PC-9 (cell line): ENCODE measurements at places on chromosomes 12 and 14.

DNA sequence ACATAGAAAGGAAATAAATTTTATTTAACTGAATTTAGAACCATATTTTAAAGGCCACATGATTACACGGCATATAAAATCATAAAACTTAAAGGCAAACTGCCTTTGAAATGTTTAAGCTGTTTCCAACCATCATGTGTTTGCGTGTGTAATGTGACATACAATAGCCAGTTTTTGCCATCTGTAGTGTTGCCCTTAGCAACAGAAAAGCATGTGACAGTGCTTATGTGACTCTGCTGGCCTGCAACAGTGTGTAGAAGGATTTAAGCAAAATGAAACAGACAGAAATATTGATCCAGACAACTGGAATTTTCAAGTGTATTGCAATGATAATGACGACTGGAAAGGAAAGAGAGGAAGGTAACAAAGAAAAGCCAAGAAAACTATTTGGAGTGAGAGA, 49.5 kb downstream of the TSPAN19 start:
- no peak for DNase-seq

- DNase-seq = peak; percentile 71
Measured at GRCh38 chr14:55752580-55753390, 172.8 kb downstream of the KTN1 start.

DNA sequence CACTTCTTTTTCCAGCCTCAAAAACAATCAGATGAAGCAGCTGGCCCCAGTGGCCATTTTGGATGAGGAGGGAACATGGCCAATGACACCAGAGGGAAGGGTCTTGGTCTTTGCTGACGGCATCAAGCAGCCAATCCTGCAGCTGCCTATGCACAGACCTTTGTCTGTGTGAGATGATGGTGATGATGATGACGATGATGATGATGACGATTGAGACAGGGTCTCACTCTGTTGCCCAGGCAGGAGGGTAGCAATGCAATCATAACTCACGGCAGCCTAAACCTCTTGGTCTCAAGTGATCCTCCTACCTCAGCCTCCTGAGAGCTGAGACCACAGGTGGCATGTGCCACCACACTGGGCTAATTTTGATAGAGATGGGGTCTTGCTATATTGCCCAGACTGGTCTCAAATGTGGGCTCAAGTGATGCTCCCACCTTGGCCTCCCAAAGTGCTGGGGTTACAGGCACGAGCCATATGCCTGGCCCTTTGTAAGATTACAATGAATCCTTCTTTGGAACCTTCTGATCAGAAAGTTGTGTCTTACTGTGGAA, 26.5 kb upstream of the NCOR2 start:
- DNase-seq = no peak

- no peak for DNase-seq
Measured at GRCh38 chr12:122052285-122052684, 26.3 kb upstream of the MLXIP start.

- no peak for DNase-seq
Measured at GRCh38 chr14:68702135-68702534, 90.7 kb downstream of the ZFP36L1 start.

DNA sequence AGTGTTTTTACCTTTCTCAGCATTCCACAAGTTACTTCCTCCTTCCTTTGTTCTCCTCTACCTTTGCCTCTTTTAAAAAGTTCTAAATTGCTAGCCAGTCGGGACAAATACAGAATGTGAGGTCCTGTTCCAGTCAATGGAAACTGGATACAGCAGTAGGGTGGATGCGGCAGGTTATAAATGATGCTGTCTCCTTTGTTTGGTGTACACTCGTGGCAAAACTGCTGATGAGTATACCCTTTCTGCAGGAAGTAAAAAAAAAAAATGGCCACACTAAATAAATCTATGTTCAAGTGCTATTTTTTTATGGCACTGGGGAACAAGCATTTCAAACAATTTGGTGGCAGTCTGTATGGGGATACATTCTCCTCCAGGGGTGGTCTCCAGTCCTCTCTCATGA, 27.5 kb downstream of the KLRK1 start:
- DNase-seq = peak; percentile 27

GRCh38 chr14:99982537-99983250, 82.5 kb upstream of the EVL start:
- peak; percentile 11 for DNase-seq
